Right renal pelvis (tissue), 4 donors: ENCODE measurements at places on chromosomes 6 and 20. TPM values are rescaled to one million over a fixed set of nuclear protein-coding genes. Genes with fewer than 3 reads are reported as not detected.

Gene LAMP5
- 5.2 TPM for polyA plus RNA-seq

Gene LAMA2
- 30.8 TPM for polyA plus RNA-seq

Gene NXT1
- polyA plus RNA-seq: 17.1 TPM

Gene CLPSL2
- not detected for polyA plus RNA-seq

Gene SLC22A1
- 0.96 TPM for polyA plus RNA-seq

DNA sequence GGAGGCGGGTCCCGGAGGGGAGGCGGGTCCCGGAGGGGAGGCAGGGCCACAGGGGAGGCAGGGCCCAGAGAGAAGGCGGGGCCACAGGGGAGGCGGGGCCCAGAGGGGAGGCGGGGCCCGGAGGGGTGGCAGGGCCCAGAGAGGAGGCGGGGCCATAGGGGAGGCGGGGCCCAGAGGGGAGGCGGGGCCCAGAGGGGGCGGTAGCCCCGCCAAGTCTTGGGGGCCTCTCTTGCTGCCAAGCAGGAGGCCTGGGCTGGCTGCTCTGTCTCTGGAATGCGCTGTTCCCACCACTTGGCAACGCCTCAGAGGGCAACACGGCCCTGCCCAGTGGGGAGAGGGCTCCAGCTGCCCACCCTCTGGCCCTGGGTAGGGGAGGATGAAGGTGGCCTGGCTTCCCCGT is 80.5 kb downstream of the YTHDF1 start:
- DNase-seq: no peak

GRCh38 chr6:166005944-166006899 is 161.4 kb downstream of the TBXT start:
- DNase-seq: no peak

DNA sequence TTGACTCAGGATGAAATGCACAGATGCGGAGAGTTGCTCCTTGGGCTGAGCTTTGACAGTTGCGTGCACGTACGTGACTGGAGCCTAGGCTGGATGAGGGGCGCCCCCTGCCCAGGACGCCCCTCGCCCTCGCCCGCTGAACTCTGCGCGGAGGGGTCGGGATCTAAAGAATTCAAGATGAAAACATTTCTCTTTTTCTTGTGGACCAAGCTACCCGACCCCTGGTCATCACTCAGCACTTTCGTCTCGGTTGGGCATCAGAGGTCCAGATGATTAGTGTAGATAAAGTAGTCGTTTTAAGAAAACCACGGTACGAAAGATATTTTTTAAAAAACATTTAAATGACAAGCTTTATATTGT is 700 bp downstream of the DTD1 start:
- no peak for DNase-seq

DNA sequence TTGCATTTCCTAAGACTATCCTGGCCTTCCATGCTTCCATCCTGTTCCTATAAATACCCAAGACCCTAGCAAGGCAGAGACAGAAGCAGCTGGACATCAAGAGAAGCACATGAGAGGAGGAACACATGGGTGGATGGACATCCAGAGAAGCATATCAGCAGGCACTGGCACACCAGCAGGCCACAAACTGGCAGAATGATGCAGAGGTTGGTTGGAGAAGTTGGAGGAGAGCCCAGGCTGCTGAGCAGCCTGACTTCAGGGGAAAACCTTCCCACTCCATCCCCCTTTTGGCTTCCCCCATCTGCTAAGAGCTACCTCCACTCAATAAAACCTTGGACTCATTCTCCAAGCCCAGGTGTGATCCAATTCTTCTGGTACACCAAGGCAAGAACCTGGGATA is 332.5 kb downstream of the FRK start:
- DNase-seq: no peak

DNA sequence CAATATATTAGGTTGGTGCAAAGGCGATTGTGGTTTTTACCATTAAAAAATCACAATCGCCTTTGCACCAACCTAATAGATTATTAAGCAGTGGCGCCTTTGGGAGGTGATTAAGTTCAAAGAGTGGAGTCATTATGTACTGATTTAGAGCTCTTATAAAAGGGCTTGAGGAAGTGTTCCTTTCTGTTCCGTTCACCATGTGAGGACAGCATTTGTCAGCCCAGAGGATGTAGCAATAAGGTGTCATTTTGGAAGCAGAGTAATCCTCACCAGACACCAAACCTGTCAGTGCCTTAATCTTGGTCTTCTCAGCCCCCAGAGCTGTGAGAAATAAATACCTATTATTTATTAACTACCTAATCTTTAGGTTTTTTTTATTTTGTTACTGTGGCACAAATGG is 542.1 kb upstream of the MAN1A1 start:
- no peak for DNase-seq

GRCh38 chr6:123171341-123172115 is 175.5 kb downstream of the CLVS2 start:
- no peak for DNase-seq

DNA sequence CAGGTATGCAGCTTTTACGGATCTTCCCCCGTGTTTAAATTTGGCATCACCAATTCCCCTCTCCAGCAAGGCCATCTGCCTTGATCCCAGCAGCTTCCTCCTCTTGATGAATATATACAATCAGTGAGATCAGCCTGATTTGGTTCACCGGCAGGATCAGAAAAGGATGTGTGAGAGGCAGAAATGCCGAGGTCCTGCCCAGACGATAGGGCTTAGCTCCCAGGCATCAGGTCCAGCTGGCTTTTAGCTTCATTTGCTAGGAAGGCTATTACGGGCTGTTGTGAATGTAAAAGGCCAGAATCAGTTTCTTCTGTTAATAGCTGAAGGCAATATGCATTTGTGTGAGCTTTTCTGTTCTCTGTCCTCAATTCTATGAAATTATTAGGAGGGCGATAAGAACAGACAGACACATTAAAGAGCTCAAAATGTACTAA is 372.8 kb downstream of the BTBD9 start:
- DNase-seq: no peak

DNA sequence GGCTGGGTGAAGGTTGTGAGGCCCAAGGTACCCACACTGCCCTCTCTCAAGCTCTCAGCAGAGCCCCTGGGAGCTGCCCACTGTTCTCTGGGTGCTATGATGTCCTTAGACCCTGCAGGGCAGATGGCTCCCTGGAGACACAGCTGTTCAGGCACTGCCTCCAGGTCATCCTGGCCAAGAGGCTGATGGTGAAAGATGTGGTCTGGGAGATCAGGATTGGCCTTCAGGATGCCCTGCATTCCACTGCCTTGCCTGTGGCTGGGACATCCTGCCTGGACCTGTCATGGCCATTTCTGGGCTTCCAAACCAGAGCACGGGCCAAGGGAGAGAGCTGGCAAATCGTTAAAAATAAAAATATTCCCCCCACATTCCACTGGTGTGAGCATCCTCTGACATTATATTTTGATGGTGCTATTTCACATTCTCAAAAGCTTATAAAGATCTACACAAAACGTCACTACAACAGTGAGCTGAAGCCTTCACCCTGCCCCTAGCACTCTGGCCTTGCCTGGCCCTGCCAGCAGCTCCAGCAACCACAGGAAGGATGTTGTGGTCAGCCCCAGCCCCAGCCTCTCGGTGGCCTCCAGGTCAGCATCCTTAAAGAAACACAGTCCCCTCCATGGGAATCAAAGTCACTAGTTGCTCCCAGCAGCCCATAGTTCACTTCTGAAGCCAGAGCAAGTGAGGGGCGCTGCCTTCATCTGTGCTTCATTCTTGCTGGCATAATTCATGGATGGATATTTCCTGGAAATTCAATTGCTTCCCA is 13.5 kb upstream of the KCNK16 start:
- no peak for DNase-seq

DNA sequence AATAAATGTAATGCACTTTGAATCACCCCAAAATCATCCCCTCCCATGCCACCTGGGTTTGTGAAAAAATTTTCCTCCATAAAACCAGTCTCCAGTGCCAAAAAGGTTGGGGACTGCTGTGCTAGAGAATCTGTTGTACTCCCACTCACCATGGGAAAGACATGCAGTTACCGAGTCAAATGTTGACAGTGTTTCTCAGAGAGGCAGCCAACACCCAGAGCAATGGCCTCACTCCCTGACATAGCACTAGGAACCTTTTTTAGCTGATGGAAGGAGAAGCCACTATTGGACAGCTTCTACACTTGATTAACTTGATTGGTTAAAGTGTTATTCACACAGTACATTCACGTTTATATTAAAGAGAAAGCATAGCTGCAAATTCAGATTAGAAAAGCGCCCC is 59.8 kb upstream of the MANEA start:
- no peak for DNase-seq

DNA sequence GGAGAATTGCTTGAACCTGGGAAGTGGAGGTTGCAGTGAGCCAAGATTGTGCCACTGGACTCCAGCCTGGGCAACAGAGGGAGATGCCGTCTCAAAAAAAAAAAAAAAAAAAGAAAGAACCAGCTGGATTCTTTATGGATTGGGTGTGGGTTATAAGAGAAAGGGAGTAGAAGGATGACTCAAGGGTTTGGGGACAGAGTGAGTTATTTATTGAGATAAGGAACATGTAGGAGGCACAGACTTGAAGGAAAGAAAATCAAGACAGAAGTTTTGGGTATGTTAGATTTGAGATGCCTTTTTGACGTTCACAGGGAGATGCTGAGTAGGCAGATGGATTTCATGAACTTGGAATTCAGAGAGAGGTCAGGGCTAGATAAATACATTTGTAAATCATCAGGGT is 47.6 kb downstream of the KIZ start:
- DNase-seq: no peak
